Activated CD4-positive, alpha-beta T cell treated with anti-CD3 and anti-CD28 coated beads, Interleukin-2, amount 50 U/mL, for 24 hours (primary cell): ENCODE measurements at places on chromosomes 11 and 22.

DNA sequence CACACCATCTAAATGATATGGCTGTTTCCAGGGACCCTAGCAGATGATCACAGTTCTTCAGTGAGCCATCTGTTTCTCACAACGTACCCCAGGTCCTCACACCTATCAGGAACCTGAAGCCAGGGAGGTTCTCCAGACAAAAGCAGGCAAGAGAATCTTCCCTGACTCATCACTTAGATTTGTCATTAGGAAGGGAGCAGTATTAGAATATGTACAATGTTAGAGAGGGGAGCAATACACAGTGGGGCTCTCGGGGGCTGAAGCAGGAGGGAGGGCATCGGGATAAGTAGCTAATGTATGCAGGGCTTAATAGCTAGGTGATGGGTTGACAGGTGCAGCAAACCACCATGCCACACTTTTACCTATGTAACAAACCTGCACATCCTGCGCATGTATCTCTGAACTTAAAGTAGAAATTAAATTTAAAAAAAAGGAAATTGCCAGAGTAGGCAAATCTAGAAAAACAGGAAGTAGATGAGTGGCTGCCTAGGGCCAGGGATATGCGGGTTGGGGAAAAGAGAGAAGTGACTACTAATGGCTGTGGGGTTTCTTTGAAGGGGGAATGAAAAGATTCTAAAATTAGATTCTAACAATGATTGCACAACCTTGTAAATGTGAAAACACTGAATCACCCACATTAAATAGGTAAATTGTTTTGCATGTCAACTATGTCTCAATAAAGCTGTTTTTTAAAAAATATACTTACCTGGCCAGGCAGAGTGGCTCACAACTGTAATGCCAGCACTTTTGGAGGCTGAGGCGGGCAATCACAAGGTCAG lies 14.4 kb downstream of the C22orf42 start:
- DNase-seq: no peak

GRCh38 chr11:34706709-34707461 lies 86.0 kb downstream of the EHF start:
- DNase-seq: no peak

- no peak for DNase-seq
Observed at GRCh38 chr11:65243797-65244196, 18.0 kb upstream of the POLA2 start.

DNA sequence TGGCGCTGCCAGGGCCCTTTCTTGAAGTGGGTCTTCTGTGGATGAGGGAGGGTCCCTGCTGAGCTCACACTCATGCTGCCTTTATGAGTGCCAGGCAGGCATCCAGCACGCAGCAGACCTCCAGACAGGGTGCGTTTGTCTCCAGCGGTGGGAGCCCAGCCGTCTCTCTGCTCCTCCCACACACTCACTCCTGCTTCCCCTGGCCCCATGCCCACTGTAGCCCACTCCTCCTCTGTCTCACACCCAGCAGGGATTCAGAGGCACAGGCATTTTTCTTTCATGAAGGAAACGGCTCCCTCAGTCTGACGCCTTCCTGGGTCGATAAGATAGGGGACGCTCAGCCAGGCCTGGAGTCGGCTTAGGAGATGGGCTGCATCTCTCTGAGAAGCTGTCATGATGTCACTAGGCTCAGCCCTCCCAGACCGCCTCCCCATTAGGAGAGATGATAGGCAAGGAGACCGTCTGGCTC lies 183.9 kb upstream of the NCAM1 start:
- DNase-seq: no peak

DNA sequence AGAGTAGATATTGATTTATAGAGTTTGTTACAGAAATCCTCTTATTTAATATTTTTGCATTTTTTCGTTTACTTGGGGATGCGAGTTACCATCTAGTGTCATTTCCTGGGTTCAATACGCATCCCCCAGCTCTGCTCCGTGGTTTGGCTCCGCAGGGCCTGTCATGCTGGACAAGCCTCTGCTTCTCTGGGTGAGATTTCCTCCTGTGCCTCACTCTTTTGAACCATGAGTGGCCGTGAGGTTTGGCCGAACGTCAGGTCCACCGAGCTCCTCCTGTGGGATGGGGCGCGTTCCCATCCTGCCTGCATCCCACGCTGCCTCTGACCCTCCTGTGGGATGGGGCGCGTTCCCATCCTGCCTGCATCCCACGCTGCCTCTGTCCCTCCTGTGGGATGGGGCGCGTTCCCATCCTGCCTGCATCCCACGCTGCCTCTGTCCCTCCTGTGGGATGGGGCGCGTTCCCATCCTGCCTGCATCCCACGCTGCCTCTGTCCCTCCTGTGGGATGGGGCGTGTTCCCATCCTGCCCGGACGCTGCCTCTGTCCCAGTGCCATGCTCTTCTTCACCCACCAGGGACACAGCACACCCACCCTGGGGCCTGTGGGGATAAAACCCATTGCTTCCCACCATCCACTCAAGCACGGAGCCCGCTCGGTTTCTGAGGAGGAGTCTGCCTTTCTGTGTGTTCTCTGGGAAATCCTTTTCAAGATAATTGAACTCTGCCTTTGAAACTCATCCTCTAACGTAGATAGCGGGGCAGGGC lies 506.8 kb downstream of the BRD1 start:
- DNase-seq: no peak

GRCh38 chr11:113401718-113402117 lies 14.1 kb downstream of the ANKK1 start:
- no peak for DNase-seq
